ENCODE measurements at places on chromosomes 7 and 10.

DNA sequence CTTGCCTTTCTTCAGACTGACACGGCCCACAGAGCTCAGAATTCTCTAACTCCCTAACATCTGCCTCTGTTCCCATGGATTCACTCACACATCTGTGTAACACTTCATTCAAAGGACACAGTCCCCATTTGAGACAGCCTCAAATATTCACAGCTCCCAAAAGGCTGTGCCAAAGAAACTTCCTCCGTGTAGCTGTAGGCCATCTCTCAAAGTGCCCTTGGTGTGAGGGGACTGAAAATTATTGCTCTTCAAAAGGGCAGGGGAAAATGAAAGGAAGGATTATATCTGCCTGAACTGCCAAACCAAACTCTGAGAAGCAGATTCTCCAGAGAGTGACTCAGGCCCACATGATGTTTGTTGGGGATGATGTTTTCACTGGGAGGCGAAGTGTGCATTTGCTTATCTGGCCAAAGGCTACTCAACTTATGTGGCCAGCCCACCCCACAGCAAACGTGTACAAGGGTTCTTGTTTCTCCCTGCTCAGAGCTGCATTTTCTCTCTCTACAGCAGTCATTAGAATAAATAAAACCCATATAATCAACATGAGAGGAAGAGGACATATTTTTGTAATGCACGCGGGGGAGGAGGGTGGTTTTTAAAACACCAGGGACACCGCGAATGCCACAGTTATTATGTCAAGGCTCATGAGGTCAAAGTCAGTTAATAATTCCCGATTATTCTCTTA is 302.4 kb upstream of the NFE2L3 start:
- DNase-seq = no peak

- no peak for DNase-seq
These were observed 37.5 kb downstream of the PWWP2B start for GRCh38 chr10:132434405-132435005.

GRCh38 chr7:46208635-46209525 is 287.8 kb upstream of the IGFBP3 start:
- DNase-seq = no peak

DNA sequence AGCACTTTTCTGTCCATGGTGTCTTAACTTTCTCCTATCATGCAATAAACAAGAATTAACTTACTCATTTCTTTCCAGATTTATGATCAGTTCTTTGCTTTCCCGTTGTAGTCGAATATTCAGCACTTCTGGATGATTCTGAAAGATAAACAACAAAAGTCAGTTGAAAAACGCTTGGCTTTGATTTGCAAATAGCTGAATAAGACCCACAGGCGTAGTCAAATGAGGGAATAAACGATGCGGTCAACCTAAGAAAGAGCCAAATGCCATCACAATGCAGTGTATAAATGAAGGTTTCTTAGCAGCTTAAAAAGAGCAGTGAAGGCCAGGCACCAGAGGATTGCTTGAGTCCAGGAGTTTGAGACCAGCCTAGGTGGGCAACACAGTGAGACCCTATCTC is 109.4 kb downstream of the ADAM12 start:
- no peak for DNase-seq

GRCh38 chr10:130003166-130003565 is 39.1 kb upstream of the EBF3 start:
- DNase-seq = no peak

GRCh38 chr10:46014683-46015405 is 15.6 kb downstream of the NCOA4 start:
- DNase-seq = no peak

DNA sequence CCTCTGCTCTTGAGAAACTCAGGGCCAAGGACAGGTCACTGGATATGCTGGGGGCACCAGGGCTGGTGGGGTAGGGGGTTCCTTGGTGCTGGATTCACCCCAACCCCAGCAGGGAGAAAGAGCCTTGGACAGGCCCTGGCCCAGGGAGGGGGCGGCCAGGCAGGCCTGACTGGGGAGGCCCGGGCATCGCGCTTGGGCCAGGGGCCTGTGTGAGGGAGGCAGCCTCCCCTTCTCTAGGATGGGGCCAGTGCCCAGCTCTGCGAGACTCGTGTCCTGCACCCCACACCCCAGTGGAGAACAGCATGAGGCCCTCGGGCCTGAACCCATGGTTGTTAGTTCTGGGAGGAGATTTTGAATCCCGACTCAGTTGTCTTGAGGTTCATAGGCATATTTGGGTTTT is 217.1 kb downstream of the ZNF248 start:
- DNase-seq = no peak

DNA sequence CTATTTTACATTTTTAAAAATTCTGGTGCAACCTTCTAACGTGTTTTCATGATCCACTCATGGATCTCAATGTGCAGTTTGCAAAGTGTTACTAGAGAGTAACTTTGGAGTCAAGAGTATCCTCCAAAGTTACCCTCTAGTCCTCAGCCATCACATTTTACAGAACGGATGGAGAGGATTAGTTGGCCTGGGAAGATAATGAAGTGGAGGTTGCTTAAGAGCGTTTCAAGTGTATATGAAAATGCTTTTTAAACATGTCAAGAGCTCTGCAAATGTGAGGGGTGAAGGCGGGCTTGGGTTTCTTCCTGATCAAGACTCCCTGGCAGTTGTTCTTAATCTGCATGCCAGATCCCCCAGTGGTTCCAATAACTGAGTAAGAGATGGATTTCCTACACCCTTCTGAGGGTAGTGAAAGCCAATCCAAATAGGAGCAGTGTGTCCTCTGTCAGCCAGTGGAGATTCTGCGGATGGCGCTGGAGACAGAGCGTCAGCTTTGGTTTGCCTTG is 299.4 kb upstream of the NPVF start:
- DNase-seq = no peak

DNA sequence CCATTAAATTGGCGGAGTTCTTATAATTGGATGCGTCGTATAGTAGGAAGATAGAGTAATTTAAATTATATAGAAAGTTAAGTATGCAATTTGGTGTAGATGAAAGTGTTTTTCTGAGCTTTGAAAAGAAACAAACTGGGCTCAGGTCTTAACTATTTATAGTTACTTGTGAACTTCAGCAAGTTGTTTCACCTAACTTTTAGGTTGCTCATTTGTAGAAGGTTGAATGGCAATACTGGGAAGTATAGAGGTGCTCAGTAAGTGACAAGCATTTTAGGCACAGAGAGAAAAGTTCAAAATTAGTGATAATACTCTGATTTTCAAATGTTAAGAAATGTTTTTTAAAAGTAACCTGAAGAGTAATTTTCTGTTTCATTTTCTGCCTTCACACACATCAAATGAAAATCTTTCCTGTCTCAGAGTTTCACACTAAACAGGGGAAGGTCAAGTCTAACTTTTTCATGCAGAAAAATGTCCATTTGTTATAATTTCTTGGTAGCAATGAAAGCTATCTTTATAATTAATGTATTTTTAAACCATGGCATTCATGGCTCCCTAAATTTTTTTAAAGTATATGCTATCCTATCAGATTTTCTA is 146.5 kb downstream of the PHF14 start:
- no peak for DNase-seq

DNA sequence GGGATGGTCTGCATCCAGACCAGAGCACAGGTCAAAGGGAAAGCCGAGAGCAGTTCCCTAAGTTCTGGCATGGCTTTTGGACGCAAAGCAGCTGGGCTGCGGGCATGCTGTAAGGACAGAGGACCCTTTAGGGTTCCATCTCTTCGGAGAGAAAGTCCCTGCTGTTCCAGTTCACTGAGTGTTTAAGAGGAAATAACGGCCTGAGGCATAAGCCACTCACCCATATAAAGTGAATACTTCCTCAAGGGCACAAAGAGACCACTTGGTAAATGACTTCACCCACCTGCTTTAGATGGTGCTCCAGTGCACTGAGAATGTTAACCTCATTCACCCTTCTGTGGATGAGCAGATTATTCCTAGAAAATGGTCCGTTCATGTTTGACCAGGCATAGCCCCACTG is 586.7 kb upstream of the GALNT17 start:
- no peak for DNase-seq

DNA sequence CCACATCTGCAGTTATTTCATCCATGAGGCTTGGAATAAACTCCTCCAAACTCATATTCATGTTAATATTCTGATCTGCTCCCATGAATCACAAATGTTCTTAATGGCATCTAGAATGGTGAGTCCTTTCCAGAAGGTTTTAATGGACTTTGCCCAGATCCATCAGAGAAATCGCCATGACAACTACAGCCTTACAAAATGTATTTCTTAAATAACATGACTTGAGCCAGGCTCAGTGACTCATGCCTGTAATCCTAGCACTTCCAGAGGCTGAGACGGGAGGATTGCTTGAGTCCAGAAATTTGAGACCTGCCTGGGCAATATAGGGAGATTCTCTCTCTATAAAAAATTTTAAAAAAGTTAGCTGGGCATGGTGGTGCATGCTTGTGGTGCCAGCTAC is 102.1 kb upstream of the TMEM168 start:
- peak; percentile 3 for DNase-seq
